Fibroblast of skin of left biceps (primary cell): ENCODE measurements at places on chromosomes 13 and 19.

- no peak for DNase-seq
These were observed 1597.6 kb downstream of the EFNB2 start for GRCh38 chr13:104937881-104938280.

- DNase-seq: no peak
These were observed 98.4 kb upstream of the KLHL1 start for GRCh38 chr13:70206671-70207070.

GRCh38 chr13:30409886-30410704 lies 12.2 kb upstream of the UBE2L5 start:
- DNase-seq: peak; percentile 53

DNA sequence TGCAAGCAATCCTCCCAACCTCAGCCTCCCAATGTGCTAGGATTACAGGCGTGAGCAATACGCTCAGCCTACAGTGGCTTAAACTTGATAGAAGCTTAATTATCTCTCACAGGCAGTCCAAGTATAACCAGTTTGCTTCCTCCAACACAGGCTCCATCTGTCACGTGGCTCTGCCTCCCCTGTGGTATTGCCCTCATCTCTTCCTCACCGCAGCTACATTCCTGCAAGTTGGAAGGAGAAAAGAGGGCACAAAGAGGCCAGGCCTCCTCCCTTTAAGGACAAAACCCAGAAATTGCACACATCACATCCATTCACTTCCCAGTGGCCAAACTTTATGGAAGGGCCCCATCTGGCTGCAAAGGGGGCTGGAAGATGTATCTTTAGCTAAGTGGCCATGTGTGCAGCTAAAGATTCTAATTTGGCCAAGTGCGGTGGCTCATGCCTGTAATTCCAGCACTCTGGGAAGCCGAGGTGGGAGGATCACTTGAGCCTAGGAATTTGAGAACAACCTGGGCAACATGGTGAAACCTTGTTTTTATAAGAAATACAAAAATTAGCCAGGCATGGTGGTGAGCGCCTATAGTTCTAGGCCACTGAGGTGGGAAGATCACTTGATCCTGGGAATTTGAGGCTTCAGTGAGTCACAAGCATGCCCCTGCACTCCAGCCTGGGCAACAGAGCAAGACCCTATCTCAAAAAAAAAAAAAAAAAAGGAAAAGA lies 3.1 kb upstream of the SDHAF1 start:
- no peak for DNase-seq

- DNase-seq: peak; percentile 77
These were observed at the start of gene ZNF430 for GRCh38 chr19:21020298-21021227. Gene ZNF430, plus strand, starts transcription at chr19:21020657. Its CDS starts 144 bp downstream, at chr19:21020801.

- DNase-seq: no peak
These were observed 85.7 kb upstream of the WASF3 start for GRCh38 chr13:26471807-26472206.

- DNase-seq: no peak
These were observed 213.0 kb downstream of the ZIC5 start for GRCh38 chr13:99758460-99759162.

- no peak for DNase-seq
These were observed 53.6 kb upstream of the FARP1 start for GRCh38 chr13:98089246-98089645.

DNA sequence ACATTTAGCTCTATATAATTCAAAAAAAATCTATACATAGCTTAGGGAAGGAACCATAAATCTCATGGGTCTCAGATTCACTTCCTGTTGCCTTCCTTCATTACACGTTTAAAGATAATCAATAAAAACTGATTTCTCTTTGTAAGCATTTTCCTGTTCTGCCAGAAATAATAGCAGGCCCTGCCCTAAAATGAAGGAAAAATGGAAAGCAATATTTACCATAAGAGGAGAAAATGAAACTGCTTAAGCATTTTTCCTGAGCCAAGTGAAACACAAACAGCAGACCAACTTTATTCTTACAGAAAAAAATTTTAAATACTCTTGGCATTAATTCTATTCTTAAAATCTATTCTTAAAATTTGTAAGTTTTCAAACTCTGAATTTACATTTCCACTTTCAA lies 4.0 kb downstream of the LHFPL6 start:
- DNase-seq: no peak

- no peak for DNase-seq
These were observed 120.0 kb upstream of the RNF113B start for GRCh38 chr13:98297051-98297450.

GRCh38 chr13:80276371-80277289 lies 64.3 kb downstream of the SPRY2 start:
- no peak for DNase-seq

GRCh38 chr13:43006893-43007631 lies 15.0 kb upstream of the EPSTI1 start:
- no peak for DNase-seq

- DNase-seq: no peak
These were observed 92.0 kb downstream of the DGKH start for GRCh38 chr13:42140494-42140893.

DNA sequence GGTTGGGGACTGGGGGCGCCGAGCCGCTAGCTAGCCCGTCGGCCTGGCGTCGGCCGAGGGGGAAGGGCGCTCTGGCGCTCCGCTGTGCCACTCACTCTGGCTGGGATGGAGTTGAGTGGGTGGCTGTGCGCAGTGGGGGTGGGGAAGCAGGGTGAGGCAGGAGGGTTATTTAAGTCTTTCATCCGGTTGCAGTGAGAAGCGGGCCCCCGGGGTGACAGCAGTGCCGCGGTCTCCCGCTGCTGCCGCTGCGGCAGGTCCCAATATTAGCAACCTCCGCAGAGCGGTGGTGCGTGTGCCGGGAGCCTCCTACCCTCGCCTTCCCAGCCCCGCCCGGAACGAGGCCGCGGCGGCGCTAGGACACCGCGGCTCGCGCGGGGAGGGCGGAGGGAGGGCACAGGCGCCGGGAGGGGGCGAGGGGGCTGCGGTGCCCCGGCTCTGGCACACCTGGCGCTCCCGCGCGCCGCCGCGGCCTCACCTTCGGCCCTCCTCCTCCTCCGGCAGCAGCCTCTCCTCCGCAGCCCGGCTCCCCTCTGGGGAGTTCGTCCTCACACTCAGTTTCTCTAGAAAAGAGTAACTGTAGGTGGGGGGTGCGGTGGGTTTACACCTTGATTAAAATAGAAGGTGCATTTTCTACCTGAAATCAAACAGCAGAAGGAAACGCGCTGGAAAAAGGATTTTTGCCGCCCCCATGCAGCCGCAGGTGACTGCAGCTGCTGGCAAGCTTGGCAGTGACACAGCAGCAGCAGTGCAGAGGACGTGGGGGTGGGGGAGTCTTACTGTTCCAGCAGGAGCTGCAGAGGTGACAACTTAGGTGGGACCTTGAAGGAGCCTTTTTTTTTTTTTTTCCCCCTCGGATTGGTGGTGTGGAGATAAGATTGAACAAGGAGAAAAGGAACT lies 4.5 kb downstream of the FGF9 start:
- DNase-seq: no peak

DNA sequence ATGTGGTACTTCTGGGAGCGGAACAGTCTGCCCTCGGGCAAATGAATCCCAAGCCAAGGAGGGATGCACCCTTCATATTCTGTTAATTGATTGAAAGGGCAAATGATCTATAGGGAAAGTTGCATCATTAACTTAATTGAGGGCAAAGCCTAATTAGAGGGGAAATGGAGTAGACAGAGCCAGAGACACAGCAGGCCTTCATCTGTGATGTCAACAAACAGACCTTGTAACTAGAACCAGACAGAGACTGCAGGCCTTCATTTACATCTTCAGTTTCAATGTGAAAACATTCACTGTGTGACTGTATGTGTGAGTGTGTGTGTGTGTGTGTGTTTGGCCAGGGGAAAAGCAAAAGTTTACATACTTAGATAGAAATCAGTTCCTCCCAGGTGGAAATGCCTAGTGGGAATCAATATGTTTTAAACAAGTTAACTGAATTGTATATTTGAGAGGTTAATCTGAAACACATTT lies 126.4 kb downstream of the SPRY2 start:
- no peak for DNase-seq

DNA sequence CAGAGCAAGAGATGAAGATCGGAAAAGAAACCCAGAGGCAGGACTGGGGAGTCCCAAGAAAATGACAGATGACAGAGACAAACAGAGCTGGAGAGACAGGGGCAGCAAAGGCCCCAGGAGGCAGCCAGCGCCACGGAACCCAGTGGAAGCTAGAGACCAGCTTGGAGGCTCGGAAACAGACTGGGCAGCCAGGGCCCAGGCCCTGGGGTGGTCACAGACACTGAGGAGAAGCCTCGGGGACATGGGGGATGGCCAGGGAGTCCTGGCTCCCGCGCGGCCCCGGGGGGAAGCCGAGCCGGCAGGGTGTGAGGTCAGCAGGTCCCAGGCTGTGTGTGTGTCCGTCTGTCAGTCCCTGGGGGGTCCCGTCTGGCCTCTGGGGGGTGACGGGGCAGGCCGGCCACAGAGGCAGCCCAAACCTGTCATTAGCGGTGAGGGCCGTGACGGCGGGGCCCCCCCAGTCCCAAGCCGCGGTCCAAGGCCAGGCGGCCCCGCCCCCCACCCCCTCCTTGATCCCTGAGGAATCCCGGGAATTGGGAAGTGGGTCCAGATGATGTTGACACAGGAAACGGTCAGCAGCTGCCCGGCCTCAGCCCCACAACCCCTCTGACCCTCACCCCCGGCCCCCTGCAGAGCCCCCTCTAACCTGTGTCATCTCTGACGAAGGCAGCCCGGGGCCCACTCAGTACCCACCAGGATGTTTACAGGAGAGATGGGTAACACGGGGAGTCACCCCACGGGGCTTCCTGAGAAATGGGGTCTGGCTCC lies 2.5 kb upstream of the TMEM190 start:
- DNase-seq: no peak
